Fibroblast of upper back skin (primary cell): ENCODE measurements at places on chromosomes 7 and 10.

DNA sequence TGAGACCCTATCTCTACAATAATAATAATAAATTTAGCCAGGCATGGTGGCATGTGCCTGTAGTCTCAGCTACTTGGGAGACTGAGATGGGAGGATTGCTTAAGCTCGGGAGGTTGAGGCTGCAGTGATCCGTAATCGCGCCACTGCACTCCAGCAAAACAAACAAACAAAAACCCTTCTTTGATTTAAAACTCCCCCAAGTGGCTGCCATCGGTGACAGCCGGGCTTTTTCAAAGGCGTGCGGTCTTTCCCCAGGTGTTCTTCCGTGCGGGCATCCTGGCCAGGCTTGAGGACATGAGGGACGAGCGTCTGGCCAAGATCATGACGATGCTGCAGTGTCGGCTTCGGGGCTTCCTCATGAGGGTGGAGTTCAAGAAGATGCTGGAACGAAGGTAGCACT lies 1.9 kb upstream of the MYH16 start:
- DNase-seq: no peak

- peak; percentile 79 for DNase-seq
These were observed 581.2 kb downstream of the SUGCT start for GRCh38 chr7:40716052-40716451.

DNA sequence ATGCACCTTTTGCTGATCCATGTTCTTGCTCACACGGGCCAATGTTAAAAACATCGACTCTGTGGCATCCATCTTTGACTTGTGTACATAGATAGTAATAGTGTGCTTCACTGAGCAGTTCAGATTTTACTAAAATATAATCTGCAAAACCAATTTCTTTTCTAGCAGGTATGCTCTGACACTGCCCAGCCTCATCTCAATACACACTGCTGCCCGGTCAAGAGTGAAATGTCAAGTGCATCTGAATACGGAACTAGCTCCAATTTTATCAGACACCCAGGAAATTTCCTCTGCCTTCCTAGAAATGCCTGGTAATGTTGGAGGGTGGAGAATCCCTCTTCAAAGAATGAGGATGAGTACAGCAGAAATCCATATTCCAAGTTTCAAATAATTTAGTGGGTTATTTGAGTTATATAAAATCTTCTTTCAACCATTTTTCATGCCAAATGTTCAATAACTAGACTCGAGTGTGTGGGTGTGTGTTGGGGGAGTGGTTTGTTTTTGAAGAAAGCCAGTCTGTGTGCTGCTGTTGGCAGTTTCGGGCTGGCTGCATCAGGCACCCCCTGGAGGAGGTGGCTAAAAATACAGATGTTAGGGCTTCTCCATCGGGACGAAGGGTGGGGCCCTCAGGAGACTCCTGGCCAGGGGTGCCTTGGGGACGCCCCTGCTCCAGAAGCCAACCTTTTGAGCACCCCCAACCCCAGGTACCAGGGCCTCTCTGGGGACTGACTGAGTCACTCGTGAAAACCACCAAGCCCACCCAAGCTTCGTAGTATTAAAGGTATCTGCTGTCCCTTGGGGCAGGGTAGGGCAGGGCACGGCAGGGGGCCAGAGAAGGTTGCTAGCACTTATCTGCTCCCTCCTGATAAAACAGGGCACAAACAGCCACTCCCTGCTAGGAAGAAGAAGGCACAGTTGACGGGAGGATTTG lies 15.4 kb downstream of the CTBP2 start:
- no peak for DNase-seq

DNA sequence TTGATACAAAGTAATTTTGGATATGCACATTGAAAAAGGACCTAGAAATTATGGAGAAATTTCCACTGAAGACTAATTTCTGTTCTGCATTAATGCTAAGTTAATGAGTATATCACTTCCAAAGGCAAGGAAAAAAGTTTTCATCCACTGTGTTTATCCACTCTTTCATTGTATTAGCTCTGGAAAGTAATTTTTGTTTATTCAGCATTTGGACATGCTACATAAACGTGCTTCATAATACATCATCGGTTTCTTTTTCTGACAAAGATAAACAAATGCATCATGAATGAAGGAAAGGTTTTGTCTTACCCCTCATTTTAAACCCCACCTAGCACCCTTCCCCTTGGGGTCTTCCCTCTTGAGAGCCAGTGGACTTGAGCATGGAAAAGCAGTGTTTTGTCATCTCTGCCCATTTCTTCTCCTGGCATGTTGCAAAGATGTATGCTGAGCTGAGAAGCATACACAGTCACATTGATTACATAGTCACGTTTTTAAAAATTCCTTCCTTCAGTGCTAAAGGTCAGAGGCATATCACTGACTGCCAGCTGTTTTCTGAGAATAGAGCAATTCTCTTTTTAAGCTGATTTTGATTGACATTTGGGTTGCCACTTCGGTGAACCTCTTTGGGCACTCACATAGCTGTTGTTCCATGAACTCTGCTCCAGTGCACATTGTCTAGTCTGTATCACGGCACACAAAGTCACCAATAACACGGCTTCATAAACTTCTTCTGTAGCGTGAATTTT lies 65.9 kb upstream of the C7orf33 start:
- DNase-seq: no peak

DNA sequence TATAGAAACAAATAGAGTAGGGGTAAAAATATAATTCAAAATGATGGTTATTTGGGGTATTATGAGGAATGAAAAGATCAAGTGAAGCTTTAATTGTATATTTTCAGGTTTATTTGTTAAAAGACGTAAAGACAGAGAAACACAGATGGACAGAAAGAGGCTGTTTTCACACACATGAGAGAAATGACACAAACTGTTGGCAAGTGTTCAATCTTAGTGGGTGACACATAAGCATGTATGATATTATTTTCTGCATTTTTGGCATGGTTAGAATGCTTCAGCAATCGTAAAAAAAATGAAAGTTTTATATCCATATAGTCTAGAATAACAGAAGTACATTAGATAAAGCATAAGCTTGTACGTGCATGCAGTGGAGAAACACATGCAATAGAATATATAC lies 464.4 kb upstream of the AKR1E2 start:
- peak; percentile 53 for DNase-seq

- DNase-seq: peak; percentile 69
These were observed 44.4 kb downstream of the MCU start for GRCh38 chr10:72736176-72736827.

GRCh38 chr10:77922566-77923179 lies 3.9 kb downstream of the DLG5 start:
- DNase-seq: no peak

DNA sequence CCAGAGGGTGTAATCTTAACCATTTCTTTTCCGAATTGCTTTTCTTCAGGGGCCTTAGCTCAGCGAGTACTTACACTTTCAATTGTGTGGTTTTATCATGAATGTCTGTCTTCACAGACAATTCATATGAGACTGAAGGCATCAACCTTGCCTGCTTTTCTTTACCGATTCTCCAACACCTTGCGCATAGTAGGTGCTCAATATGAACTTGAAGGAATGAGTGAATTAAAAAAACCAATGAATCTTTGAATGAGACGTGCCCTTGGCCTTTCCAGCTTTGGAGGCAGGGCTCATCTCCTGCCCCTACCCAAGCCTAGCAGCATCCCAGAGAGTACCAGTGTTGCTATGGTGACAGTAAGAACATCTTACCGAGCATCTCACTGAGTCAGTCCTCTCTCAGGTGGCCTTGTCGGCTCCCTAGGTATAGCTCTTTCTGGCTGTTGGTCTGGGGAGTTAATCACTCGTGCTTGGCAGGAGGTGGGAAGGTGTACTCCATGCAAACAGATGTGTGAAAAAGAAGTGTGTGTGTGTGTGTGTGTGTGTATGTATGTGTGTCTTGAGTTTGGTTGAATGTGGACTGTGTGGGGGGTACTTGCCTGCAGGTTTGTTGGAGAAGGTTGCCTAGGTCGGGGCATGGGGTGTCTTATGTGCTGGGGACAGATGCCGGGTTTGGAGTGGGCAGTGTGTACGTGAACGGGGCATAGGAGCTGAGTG lies 107.7 kb downstream of the C10orf105 start:
- DNase-seq: no peak

- no peak for DNase-seq
These were observed 1.9 kb downstream of the ERV3-1 start for GRCh38 chr7:65004575-65004974.

GRCh38 chr10:95832216-95833041 lies 75.3 kb upstream of the CC2D2B start:
- DNase-seq: no peak

DNA sequence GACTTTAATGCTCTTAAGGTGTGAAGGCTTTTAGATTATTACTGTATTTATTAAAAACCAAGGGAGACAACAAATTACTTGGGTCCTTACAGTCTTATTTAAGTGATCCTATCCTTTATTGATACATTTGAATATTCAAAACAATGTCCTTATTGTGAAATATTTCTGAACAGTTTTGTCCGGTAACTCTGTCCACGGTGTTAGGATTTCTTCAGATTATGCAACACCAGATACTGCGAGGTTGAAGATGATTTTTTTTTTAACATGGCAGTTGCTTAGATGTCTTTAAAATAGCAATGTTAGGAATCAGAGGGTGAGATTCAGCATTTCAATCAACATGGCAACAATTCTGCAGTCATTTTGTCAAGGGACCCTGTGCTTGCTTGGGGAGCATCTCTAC lies 176.5 kb downstream of the CSTF2T start:
- DNase-seq: no peak

DNA sequence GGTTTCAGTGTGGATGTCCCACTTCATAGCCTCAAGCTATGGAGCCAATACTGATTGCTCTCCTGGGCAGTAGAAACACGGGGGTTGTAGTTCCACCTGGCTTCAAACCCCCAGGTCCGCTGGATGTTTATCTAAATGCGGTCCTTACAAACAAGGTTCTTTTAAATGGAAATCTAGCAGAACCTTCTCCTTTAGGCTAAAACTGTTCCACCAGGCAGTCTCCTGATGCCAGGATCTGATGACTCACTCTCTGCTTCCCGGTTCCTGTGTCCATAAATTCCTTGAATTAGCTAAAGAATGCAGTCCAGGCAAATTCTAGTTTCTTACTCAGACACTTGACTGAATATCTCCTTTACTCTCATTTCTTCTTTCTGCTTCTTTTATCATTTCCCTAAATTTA lies 108.4 kb upstream of the FAM3C start:
- DNase-seq: peak; percentile 93

GRCh38 chr7:46663025-46663424 lies 742.0 kb upstream of the IGFBP3 start:
- DNase-seq: no peak

- no peak for DNase-seq
These were observed 153.2 kb upstream of the SLC13A1 start for GRCh38 chr7:123352973-123353372.
